Thoracic aorta (tissue), 2 donors: ENCODE measurements at places on chromosomes 1 and 21.

DNA sequence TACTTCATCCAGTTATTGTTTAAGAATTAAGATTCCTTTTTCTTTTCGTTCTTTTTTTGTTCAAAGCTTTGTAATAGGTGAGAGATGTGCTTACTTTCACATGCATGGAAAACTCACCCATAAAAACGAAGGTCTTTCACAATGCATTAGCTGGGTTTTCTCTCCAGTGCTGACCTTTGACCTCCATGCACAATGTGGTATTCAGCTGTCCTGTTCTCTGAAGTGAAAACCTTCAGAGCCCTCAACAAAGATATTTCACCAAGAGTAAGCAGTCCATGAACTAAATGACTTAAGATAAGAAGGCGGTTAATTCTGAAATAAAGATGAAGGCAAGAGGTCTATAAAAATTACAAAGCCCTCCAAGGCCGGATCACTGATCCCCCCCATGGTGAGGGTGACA, 77.1 kb upstream of the IPO9 start:
- no peak for DNase-seq

DNA sequence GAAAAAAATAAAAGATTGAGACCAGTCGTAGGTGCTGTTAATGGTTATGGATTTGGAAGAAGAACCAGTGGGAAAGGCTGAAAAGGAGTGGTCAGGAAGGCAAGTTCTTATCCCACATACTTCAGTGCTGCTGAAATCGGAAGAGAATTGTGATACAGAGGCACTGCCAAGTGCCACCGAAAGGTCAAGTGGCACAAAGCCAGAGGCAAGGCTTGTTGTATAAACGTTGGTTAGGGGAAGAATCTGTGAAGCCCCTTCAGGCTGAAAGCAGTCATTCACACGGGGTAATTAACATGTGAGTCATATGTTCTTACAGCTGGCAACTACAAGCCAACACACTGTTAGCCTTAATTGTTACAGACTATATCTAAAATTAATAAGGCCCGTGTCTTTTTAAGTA, 48.8 kb downstream of the ZBTB40 start:
- no peak for DNase-seq

- no peak for DNase-seq
These were observed 3.8 kb upstream of the C2CD4D start for GRCh38 chr1:151843398-151843797.

- no peak for DNase-seq
These were observed 458.3 kb upstream of the USP24 start for GRCh38 chr1:55673416-55673815.

DNA sequence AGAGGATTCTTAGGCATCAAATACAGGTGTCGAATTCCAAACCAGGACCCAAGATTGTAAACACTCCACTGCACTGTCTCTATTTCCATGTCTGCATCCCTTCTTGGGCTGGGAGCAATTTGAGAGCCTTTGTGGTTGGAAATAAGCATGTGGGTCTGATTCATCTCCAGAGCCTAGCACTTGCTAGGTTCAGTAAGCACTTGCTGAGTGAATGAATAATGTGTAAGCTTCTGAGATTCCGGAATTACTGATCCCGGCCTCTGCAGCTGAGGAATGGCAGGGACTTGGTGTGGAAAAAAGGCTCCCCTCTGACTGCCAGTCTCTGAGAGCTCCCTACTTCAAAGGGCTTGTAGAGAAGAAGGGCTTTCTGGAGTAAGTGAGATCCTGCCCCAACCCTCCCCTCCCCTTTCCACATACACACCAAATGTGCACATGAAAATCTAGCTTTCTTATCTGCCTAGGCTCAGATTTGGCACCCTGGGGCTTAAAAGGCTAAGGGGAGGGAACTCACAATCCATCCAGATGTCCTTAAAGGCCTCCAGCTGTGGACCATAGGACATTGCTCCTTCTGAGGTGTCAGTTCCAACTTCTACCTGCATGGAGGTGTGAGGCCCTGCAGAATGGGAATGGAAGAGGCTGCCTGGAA, 39.6 kb upstream of the TRABD2B start:
- DNase-seq: no peak

GRCh38 chr1:42456754-42457089, 379 bp downstream of the PPCS start:
- no peak for DNase-seq

- no peak for DNase-seq
These were observed 36.5 kb downstream of the SLC66A1 start for GRCh38 chr1:19348441-19349198.

GRCh38 chr1:201286445-201286844, 3.1 kb downstream of the PKP1 start:
- no peak for DNase-seq

GRCh38 chr1:107405236-107405635, 264.4 kb downstream of the NTNG1 start:
- DNase-seq: no peak

GRCh38 chr1:223864084-223864483, 18.3 kb upstream of the TP53BP2 start:
- no peak for DNase-seq

- no peak for DNase-seq
These were observed 332.9 kb upstream of the FMN2 start for GRCh38 chr1:239758756-239759155.

GRCh38 chr1:241408170-241408569, 51.2 kb upstream of the RGS7 start:
- DNase-seq: no peak

DNA sequence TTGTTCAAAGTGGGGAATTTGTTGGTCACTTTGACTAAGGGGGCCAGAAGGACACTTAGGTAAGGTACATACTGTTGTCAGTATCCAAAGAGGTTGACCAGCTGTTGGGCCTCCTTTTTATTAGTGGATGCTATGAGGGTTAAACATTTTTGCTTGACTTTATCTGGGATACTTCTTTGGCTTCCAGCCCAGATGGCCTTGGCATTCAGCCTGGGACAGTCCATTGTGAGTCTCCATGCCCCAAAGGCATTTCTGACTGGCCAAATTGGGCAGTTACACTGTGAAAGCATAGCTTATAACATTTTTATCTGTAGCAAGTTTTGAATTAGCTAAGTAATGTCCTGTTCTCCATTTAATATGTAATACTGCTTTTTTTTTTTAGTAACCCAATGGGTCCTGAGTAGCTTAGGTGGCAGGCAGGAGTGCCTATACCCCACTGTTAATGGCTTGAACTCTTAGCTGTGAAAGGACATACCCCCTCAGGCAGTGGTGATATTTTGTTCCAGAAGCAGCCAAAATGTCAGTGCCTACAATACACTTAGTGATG, 35.4 kb upstream of the CD1D start:
- no peak for DNase-seq

GRCh38 chr1:167629681-167630567, at the start of gene RCSD1:
Gene RCSD1, plus strand, starts transcription at chr1:167630232. Its CDS starts 192 bp downstream, at chr1:167630424.
- no peak for DNase-seq

- DNase-seq: no peak
These were observed 9.1 kb upstream of the MTF1 start for GRCh38 chr1:37868466-37868865.
